ENCODE measurements at places on chromosomes 7 and 10.

DNA sequence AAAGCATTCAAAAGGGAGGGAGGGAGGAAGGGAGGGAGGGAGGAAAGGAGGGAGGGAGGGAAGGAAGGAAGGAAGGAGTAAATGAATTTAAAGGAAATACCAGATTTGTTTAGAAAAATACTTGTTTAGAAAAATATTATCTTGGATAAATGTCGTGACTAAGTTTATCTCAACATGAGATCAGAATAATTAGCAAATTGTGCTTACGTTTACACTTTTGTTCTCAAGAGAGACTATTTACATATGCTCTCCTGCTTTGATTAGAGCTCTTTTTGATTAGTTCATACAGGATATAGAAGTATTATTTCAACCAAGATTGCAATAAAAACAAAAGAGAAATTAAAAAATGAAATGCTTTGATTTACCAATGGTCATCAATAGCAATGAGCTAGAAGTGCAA is 186.2 kb downstream of the HIBADH start:
- DNase-seq = no peak

DNA sequence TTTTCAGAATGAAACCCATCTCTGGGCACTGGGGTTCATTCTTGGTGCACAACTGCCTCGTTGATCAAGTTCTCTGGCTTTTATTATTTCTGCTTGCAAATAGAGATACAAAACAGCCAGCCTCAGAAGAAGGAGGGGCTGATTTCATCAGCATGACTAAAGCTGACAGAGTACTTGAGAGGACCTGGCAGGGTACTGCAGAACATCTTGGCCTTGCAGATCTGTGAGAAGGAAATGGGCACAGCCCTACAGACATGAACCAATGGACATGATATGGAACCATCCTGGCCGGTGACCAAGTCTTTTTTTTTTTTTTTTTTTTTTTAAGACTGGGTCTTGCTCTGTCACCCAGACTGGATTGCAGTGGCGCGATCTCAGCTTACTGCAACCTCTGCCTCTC is 240.6 kb downstream of the VTI1A start:
- DNase-seq = peak; percentile 11

DNA sequence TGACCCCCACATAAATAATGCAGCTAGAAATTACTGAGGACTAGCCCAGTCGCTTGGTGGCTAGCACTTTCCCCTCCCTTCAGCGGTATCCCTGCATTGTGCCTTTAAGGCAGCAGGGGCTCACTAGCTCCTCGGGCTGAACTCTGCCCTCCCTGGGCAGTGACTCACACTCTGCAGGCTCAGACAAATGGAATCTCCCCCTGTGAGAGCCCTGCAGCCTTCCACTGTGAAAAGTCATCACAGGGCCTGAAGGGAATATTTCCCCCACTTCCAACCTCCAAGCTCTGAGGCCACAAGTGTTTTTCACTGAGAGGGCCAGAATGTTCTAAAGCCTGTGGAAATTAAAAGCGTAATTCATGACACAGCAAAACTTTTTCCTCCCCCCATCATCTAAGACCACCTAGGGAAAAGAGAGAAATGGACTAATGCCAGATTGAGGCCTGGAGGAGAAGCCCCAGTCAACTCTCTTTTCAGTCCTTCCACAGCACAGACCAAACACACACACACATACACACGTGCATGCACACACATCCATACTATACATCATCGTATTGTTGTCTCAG is 93.6 kb upstream of the COL1A2 start:
- DNase-seq = peak; percentile 78

- no peak for DNase-seq
Observed at GRCh38 chr10:61669849-61670248, 7.1 kb downstream of the CABCOCO1 start.

GRCh38 chr7:12030116-12030515 is 181.0 kb upstream of the TMEM106B start:
- DNase-seq = no peak

DNA sequence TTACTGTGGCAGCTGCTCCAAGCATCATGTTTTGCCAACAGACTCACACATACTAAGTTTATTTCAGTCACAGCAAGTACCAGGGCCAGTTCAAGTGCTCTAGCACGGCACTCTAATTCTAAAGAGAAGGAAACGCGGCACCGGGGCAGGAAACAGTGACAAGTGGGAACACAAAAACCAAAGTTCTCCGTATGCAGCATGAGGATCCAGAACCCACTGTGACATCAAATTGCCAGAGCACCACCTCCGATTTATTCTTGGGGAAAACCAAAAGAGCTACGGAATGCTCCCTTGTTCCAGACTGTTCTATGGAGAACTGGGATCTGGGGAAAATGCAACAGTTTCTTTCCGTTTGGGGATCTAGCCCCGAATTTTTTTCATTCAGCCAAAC is 448 bp upstream of the PTER start:
- peak; percentile 5 for DNase-seq

GRCh38 chr7:2997014-2997413 is 46.7 kb downstream of the CARD11 start:
- no peak for DNase-seq

GRCh38 chr7:50727072-50727471 is 55.6 kb downstream of the GRB10 start:
- no peak for DNase-seq

GRCh38 chr10:117075064-117075463 is 63.0 kb downstream of the VAX1 start:
- no peak for DNase-seq

GRCh38 chr7:55199418-55199817 is 165.7 kb upstream of the LANCL2 start:
- DNase-seq = no peak

GRCh38 chr10:121385136-121385535 is 213.1 kb downstream of the FGFR2 start:
- no peak for DNase-seq

GRCh38 chr10:119211176-119211575 is 3.8 kb downstream of the GRK5 start:
- peak; percentile 52 for DNase-seq

- DNase-seq = no peak
Observed at GRCh38 chr10:46248651-46249146, 38.1 kb upstream of the ANTXRL start.

GRCh38 chr10:3427347-3427746 is 254.8 kb upstream of the PITRM1 start:
- DNase-seq = no peak

GRCh38 chr7:31583942-31584341 is 70.1 kb downstream of the ITPRID1 start:
- DNase-seq = no peak

DNA sequence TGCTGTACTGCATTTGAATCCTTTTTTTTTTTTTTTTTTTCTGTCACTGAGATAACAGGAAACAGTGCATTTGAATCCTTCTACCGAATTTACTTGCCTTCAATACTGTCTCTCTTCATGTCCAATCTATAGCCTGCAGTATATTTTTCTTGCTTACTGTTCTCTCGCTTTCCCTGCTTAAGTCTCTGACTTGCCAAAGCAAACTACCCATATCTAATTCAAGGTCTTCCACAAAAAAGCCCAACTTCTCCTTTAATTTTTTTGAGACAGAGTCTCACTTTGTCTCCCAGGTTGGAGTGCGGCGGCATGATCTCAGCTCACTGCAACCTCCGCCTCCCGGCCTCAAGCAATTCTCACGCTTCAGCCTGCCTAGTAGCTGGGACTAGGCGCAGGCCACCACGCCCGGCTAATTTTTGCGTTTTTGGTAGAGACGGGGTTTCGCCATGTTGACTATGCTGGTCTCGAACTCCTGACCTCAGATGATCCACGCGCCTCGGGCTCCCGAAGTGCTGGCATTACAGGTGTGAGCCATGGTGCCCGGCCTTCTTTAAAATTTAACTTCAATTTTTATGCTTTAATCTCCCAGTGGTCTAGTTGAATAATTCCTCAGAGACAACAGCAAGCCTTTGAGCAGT is 882 bp downstream of the PDCD11 start:
- DNase-seq = no peak
